ENCODE measurements at places on chromosomes 5 and 9.
A peak's percentile ranks its signal among the peaks of the same experiment; 100 is the strongest.

GRCh38 chr5:55483885-55484284 lies 50.9 kb downstream of the PLPP1 start:
- no peak for DNase-seq

- no peak for DNase-seq
These were observed at the start of gene SLC1A1 for GRCh38 chr9:4489919-4490704. Gene SLC1A1 (plus strand): TSS chr9:4490468. CDS start chr9:4490680, 212 bp downstream.

DNA sequence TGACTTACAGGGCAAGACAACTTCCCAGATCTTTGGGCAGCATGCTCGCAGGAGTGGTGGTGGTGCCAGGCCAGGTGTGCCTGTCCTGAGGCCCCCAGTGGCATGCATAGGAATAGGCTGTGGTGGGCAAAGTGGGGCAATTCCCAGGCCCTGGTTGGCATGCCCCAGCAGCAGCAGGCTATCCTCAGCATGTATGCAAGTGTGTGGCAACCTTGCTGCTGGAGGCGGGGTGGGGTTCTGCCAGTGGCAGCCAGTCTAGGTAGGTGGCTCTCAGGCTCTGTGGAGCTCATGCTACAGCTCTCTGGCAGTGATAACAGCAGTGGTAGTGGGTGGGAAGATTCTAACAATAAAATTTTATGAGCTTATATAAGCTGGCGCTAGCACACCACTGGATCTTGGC lies 27.7 kb upstream of the C6 start:
- DNase-seq, result no peak

- no peak for DNase-seq
These were observed 110.3 kb downstream of the ARRDC3 start for GRCh38 chr5:91272858-91273257.

DNA sequence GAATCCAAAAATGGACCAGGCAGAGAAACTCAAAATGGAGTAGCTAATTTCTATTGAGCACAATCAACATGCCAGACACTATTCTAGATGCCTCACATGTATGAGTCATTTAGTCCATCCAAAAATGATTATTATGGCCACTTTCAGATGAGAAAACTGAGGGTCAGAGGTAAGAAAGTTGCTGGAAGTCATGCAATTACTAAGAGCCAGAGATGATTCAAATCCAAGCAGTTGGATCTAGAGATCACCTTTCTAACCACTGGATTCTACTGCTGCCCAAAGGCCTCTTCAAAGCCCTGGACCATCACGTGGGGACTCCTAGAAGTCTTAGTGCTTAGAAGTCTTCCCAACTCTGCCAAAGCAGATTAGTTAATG lies 51.8 kb upstream of the HMHB1 start:
- DNase-seq, result no peak

DNA sequence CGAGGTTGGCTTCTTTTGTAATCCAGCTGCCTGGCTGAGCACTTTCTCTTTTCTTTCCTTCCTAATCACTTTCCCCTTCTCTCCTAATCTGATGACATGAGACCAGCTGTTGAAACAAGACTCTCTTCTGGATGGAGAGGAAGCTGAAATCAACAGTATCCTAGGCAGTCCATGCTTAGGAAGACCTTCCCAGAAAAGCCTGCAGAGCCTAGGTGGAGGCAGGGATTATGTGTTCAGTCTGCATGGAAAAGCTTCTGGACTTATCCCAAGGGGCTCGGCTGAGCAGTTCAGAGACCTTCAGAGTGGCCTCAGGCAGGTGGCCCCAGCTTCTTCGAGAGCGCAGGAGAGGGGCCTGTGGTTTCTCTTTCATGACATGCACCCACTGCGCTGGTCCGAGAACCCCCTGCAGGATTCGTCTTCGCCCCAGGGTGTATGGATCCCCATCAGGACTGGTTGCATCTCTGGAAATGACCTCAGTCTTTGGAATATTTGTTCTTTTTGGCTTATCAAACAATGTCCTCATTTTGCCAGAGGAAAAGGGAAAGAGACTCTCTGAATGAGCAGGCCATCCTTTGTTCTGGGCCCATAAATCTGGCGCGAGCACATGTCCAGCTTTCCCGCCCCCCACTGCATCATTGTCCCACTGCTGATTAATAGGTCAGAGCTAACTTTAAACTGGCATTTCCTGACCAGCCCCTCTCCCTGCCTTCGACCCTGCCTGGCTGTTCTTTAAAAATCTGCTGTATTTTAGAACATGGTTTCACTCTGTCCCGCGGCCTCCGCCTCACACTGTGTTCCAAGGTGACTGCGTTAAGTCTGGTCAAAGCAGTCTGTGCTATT lies 177.9 kb upstream of the KLF4 start:
- no peak for DNase-seq

- DNase-seq, result no peak
These were observed 276.9 kb downstream of the SEMA5A start for GRCh38 chr5:9269014-9269413.

GRCh38 chr9:104911032-104911607 lies 16.8 kb downstream of the ABCA1 start:
- DNase-seq, result no peak

DNA sequence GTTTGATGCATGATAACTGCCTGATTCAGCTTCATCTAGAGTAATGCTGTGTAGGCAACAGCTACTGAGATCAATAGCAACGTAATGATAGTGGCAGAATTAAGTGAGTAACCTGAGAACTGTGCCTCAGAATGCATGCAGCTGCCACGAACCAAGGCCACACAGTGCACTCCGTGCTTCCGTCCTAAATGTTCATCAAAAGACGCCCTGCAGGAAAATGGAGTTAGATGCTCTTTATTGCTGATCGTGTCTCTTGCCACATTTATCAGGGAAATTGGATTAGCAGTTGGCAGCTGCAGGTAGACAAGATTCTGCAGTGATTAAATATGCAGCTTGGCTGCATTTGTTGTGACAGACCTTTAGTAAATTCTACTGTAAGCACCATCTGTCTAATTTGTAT lies 107.7 kb upstream of the TLX3 start:
- no peak for DNase-seq

DNA sequence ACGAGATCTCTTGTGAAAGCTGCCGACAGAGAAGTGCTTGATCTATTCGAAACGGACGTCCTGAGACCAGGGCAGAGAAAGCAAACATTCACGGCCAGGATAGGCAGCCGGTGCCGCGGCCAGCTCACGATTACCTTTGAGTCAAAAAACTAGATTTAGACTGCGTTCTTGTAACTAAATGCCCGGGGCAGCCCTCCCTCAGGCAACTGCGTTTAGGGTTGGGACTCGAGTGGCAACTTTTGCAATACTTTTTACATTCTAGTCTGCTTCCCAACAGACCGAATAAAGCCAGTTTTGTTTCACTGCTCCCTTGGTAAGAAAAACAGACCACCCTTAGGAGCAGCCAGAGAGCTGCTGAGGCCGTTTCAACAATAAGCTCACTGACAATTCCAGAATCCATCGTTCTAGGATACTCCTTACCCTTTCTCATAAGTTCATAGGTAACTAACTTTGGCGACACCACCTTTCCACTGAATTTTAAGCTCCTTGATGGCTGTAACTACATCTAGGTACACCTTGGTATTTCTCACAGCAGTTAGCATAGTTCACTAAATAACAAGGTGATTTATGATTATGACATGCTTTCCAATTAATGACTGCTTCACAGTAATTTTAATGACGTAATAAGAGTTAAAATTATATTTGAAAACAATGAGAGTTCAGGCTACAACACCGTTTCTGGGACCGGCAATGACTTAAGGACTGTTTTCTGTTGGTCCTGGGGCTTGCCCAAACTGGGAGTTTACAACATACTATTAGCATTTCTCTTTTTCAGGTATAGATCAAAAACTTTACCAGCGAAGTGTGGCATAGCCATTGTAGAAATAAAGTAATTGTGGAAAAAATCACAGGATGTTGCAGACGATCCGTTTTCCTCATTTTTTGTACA lies 899 bp upstream of the RAPGEF6 start:
- DNase-seq, result peak; percentile 71

DNA sequence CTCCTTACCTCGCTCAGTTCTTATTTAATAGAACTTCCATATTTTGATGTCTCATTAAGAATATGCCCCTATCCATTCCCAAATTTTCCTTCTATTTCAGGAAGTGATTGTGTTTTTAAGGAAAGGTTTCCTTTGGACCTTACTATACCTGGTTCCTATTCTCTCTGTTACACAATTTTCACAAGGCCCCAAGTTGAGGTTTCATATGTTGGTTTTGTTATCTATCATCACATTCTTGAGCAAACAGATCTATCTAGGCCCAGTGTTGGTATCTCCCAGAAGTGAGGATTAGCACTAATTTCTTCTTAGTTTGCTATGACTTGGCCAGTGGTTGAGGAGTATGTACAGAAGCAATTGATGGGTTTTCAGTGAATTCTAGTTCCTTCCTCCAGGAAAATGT lies 41.5 kb downstream of the ALG2 start:
- no peak for DNase-seq

DNA sequence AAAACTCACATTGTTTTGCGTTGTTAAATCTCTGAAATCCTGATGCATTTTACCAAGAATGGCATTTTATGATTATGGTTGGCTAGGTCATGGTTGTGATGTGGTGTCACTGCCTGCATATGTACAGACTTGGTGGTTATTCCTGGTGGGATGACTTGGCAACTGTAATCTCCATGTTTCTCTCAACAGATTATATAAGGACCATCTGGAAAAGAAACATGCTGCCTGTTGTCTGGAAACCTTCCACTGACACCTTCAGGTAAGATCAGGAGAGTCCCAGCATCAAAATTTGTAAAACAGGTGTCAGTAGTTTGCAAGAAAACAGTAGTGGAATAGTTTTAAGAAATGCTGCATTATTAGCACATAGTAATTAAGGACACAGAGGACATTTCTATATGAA lies 3.0 kb upstream of the ACER2 start:
- DNase-seq, result no peak

GRCh38 chr5:102589661-102590060 lies 90.9 kb upstream of the SLCO6A1 start:
- no peak for DNase-seq

DNA sequence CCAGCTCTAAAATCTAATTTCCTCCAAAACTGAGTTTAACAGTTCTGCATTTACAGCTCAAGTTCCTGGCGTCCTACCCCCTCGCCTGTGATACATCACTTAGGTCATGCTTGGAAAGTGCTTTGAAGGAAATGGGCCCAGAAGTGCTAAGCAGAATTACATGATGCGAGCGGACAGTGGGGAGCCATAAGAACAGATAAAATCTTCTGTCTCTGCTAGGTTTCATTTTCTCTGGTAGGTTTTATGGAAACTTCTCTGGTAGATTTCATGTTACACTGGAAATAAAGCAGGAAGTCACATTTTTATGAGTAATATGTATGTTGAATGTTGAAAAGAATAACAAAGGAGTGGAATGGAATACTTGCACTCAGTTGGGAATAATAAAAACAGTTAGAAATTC lies 138.3 kb downstream of the ZDHHC21 start:
- no peak for DNase-seq

DNA sequence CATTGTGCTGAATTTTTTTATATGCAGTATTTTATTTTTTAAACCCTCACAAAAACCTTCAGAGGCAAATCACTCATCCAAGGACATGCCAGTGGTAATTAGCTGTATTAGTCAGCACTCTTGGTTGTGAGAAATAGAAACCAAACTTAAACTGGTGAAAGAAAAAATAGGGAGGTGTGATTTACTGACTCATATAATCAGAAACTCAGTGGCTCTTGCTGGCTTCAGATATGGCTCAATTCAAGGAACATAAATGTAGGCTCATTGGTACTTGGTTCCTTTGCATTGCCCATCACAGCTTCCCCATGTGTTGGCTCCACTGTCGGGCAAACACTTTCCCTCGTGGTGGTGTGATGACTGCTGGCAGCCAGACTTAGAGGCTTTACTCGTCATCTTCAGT lies 497.2 kb downstream of the MAT2B start:
- no peak for DNase-seq

- no peak for DNase-seq
These were observed 267.1 kb downstream of the NSG2 start for GRCh38 chr5:174312641-174313040.

GRCh38 chr5:142998316-142999020 lies 228.3 kb downstream of the ARHGAP26 start:
- no peak for DNase-seq

GRCh38 chr9:117093891-117094844 lies 320.7 kb downstream of the ASTN2 start:
- no peak for DNase-seq

DNA sequence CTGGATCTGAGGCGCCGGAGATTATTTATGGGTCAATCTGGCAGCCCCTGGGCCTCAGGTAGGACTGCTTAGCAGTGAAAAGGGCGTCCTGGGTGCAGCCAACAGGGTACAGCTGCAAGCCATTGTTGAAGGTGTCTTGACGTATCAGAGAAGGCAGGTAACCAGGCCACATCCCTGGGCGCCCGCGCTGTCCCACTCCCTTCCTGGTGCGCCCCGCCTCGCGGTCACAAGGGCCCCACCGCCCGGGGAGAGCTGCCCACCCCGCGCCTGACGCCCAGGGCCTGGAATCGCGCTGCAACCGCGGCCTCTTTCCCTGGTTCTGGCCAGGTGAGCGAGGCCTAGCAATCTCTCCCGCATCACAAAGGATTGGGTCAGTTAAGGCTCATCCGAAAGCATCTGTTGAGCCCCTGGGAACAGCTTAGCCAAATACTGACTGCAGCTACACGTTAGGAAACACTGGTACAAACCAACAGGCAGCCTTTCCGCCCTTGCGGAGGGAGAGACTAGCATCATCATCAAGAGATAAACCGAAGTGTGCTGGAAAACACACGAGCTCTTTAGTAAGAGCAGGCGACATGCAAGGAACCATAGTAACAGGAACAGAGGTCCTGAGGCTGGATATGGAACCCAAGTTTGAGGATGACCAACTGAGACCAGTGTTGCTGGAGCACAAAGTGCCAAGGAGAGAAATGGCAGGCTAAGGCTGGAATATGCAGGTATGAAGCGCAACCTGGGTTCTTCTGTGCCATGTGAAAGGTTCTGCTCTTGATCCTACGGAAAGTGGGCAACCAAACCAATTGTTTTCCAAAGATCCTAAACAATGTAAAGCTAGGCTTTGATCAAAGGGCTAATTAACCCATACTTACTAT lies 3.6 kb downstream of the RPS23 start:
- no peak for DNase-seq

DNA sequence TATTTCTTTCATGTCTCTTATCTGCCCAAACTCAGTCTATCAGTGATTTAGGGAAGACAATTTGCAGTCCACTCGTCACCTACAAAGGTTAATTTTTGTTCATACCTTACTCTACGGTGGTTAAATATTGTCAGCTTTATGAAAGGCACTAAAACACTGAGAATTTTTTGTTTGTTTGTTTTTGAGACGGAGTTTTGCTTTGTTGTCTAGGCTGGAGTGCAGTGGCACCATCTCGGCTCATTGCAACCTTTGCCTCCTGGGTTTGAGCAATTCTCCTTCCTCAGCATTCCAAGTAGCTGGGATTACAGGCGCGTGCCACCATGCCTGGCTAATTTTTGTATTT lies 26.4 kb upstream of the TXN start:
- DNase-seq, result no peak
